ENCODE measurements at places on chromosomes 2 and 18. TPM values are rescaled to one million over a fixed set of nuclear protein-coding genes. Genes with fewer than 3 reads are reported as not detected.

- DNase-seq: no peak
These were observed 133.9 kb downstream of the ZNF532 start for GRCh38 chr18:58998401-58999203.

- no peak for DNase-seq
These were observed 145.2 kb downstream of the INHBB start for GRCh38 chr2:120491111-120491625.

DNA sequence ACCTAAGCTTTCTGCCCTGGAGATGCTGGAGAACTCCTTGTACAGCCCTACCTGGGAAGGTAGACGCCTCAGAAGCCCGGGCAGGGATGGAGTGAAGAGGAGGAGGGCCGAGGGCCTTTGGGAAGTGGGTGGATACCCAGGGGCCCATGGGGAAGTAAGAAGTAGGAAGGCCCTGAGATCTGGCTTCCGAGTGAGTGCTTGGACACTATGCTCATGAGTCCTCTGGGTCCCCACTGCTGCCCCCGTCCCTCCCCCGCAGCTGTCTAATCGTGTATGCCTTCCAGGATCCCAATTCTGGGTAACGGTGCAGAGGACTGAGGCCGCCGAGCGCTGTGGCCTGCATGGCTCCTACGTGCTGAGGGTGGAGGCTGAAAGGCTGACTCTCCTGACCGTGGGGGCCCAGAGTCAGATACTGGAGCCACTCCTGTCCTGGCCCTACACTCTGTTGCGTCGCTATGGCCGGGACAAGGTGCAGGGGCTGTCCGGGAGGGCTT is 1.1 kb downstream of the DOK1 start:
- DNase-seq: no peak

DNA sequence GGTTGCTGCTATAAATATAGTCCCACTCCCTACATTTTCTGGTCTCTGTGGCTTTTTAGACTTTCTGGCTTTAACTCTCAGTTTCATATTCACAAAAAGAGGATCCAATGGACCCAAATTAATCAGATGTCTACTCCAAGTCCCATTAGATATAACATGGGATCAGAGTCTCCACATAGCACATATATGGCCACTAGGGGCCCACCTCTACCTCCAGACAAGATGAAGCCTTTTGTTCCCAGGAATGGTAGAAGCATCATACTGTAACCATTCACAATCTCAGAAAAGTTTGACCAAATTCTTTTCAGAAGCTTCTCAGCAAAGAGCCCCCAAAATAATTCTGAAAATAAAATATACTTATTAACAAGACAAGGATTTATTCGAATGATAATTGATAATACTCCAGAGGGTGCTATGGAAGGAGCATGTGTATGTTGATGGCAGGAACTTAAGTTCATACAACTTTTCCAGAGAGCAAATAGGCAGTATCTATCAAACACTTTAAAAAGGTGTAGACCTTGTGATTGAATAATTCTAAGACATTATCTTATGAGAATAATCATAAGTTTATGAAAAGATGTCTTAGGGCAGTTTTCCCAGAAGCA is 382.3 kb upstream of the CRIM1 start:
- DNase-seq: no peak

The FOXD4L1 gene
- total RNA-seq: 2.5 TPM

DNA sequence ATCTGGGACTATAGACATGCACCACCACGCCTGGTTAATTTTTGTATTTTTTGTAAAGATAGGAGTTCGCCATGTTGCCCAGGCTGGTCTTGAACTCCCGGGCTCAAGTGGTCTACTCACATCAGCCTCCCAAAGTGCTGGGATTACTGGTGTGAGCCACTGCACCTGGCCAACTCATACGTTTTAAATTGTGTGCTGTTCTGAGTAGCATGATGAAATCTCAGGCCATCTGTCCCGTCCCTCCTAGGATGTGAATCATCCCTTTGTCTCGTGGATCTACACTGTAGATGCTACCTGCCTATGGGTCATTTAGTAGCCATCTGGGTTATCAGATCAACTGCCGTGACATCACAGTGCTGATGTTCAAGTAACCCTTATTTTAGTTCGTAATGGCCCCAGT is 38.5 kb upstream of the RMP24 start:
- no peak for DNase-seq

The CNGA3 gene
- total RNA-seq: not detected

DNA sequence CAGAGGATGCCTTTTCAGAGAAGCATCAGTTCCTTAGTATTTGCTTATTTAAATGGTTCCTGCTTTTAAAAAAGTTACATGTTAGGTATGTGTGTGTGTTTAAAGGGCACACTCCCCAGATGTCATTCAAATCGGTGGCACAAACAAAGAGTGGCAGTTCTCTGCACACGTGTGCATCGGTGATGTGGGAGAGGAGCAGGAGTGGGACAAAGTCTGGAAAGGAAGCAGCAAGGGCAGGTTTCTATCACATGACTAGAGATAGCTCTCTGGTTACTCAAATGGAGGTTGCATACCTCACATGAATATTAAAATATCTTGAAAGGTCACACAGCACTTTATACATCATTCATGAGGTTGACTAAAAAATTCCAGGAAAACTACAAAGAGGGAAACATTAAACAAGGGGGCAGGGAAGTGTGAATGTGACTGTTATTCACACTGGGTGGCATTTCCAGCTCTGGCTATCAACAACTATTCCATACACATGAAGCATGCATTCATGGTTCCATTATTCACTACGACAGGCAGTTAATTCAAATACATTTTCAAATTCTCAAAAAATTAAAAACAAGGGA is 64.7 kb downstream of the SEPTIN10 start:
- DNase-seq: no peak

DNA sequence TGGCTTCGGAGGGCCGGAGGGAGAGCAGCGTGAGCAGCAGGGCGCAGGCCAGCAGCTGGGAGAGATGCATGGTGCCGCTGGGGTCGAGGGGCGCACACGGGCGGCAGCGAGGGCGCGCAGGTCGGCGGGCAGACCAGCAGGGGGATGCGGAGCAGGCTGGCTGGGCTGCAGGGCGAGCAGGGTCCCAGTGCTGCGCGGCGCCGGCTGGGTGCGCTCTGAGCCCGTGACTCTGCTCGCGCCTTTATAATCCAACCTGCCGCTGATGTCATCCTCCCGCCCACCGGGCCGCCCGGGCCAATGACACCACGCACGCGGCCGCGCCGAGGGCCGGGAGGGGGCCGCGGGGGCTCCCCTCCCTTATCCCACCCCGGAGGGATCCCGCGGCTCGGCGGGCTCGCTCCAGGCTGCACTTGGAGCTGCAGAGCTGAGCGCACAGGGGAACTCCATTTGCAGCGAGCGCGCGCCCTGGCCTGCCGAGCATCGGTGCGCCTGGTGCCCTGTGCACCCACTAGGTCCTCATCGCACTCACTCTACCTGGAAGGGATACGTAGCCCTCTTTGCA is at the start of gene NPPC:
Gene NPPC (minus strand): TSS at position 217 of the 562 bp plus-strand sequence. CDS start 147 bp downstream, at position 70.
- peak; percentile 49 for DNase-seq

GRCh38 chr2:64793701-64794100 is 140.0 kb upstream of the SERTAD2 start:
- DNase-seq: no peak

GRCh38 chr2:123715467-123715982 is 309.6 kb upstream of the CNTNAP5 start:
- DNase-seq: no peak

- DNase-seq: no peak
These were observed 142.0 kb downstream of the KCTD1 start for GRCh38 chr18:26406324-26406723.

The ITGA6 gene
- 15.6 TPM for total RNA-seq

- no peak for DNase-seq
These were observed 329.3 kb downstream of the C1D start for GRCh38 chr2:67733517-67733916.

DNA sequence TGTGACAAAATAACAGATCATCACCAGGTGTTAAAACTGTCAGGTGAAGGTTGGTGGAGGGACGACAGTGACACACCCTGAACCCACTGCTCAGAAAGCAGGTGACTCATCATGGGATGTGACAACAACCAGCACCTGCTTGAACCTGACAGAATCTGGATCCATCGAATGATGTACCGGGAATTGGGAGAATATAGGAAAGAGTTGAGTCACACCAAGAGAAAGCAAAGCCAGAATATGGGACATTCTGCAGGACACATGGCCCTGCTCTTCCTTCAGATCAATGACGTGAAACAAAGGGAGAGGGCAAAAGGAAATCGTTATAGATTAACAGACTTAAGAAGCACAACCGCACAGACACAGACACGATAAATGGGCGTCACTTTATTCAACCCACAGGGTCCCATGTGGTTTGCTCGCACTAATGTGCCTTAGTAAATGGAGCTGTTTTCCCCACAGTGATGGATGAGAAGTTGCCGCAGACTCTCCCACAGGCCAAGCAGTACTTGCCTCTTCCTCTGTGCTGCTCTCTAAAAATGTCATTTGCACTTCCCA is 100.1 kb downstream of the CRACDL start:
- DNase-seq: no peak

The NEU4 gene
- total RNA-seq: 5.4 TPM

The DTNA gene
- 3.2 TPM for total RNA-seq

The DSG1 gene
- total RNA-seq: 2.9 TPM

The DGUOK gene
- total RNA-seq: 24.4 TPM

The CD226 gene
- total RNA-seq: 5.2 TPM

The SP140 gene
- total RNA-seq: 1.8 TPM

The LRRC30 gene
- total RNA-seq: not detected

DNA sequence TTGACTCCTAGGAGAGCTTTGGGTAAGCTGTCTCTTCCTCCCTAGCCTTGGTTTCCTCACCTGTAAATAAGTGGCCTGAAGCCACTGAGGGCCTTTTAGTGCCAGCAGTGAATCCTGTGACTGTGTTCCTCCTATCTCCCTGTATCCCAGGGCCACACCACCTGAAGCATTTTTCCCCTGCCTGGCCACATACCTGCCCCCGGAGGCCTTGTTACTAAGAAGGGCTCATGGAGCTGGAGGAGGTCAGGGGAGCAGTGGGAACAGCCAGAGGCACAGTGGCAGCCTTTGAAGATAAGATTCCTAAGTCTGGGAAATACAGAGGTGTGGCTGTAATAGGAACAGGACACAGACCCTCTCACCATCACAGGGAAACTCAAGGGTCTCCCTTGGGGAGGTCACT is 162.4 kb downstream of the SMAD7 start:
- DNase-seq: no peak

The NR4A2 gene
- total RNA-seq: 0.08 TPM

The ALPI gene
- not detected for total RNA-seq

The MDH1B gene
- 0.33 TPM for total RNA-seq

DNA sequence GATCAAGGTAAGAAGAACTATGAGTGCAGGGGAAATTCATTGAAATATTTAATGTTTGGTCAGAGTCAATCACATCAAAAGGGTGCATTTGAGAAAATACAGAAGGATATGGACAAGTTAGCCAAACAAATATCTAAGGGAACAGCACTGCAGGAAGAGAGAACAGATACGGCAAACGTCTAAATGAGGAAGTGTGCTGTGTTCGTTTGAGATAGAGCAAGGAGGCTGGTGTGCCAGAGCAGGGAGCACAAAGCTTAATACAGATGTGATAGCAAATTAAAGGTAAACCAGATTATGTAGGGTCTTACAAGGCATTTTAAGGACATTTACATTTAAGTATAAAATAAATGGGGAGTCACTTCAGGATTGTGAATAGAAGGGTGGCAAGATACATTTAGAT is 241.3 kb upstream of the ZNF804A start:
- no peak for DNase-seq

The RGPD4 gene
- total RNA-seq: not detected

DNA sequence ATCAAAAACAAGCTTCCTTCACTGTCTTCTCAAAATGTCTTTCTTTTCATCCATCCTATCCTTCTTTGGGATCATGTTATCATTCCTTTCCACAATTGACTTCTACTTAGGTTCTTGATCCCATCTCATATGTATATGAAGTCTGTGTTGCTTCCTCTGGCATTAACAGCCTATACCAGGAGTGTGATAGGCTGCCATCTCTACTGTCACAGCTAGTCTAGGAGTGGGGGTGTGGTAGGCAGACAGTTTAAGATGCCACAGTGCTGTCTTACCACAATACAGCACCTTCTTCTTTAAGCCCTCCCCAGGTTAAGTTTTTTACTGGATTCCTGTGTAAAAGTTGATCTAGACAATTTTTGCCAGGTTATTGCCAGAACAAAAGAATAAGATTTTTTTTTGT is 3.7 kb upstream of the HTR2B start:
- no peak for DNase-seq

DNA sequence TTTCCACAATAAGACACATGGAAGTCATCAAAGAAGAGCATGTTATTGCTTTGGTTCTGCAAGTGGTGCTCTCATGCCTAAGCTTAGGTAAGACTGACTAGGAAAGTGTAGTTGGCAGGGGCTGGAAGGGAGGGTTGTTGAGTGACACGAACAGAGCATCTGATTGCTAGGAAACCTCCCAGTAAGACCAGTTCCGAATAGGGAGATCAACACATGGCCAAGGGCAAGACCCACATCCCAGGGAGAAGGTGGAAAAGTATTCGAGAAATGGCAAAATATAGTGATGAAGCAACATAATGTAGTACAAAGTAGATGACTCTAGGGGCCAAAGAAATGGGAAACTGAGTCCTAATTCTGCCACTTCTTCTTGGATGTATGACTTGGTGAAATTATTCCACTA is 33.8 kb upstream of the FMNL2 start:
- no peak for DNase-seq

- DNase-seq: no peak
These were observed 218.2 kb downstream of the RAD51AP2 start for GRCh38 chr2:17299891-17300540.

DNA sequence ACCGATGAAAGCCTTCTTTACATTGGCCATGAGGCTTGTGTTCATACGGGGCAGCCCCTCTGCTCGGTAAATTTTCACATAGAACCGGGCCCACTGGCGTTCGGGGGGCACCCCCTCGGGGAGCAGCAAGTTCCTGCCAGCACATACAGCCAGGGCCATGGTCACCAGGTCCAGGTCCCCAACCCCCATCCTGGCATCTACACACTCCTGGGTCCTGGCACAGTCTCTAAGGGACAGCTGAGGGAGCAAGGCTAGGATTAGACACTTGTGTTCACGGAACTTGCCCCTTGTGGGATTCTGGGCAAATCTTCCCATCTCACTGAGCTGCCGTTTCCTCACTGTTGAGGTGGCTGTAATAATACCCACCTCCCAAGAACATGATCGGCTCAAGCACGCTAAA is 5.6 kb upstream of the OTOF start:
- no peak for DNase-seq

The C2orf74 gene
- 3.5 TPM for total RNA-seq

- no peak for DNase-seq
These were observed 5.3 kb downstream of the ITM2C start for GRCh38 chr2:230869914-230870543.

DNA sequence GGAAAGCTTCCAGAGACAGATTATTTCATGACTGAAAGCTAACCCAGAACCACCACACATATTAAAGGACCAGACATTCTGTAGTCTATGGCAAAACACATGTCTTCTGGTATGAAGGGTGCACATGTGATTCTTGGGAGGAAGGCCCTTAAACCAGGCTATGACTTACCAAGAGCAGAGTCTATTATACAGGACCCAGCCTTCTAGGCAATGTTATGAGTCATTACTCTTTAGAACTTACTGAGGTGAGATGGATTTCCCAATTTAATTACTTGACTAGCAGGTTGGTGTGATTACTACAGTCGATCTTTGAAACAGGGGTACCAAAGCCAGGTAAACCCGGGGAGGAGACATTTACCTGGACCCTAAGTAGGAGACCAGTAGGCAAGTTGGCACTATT is 350.8 kb downstream of the TRIB2 start:
- DNase-seq: no peak

The C2orf80 gene
- total RNA-seq: not detected

- no peak for DNase-seq
These were observed 332.7 kb downstream of the ZNF521 start for GRCh38 chr18:25019086-25019860.

The GKN1 gene
- total RNA-seq: not detected

All from liver (tissue), 10 donors.